ENCODE measurements at places on chromosomes 2 and 18.

DNA sequence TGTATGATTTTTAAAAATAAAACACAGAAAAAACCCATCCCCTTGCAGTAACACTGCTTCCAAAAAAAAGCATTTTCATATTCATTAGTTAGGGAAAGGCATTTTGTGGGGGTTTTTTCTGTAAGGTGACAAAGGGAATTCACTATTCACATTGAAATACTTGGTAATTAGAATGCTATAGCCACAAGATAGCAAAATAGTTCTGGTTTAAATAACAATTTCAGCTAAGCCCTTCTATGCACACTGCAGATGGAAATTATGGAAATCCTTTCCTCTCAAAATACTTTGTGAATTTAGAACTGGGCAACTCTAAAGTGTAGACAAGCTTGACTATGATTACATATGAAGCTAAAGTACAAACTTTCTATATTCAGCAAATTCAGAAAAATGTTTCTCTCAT is 102.1 kb upstream of the CHRNA1 start:
- DNase-seq: no peak
- no peak overlapping the region for H3K27ac ChIP-seq
- H3K27me3 ChIP-seq: no peaks in the 10 kb centered on the region
- no peaks in the 10 kb centered on the region for H3K4me1 ChIP-seq
- H3K36me3 ChIP-seq: no peaks in the 10 kb centered on the region

DNA sequence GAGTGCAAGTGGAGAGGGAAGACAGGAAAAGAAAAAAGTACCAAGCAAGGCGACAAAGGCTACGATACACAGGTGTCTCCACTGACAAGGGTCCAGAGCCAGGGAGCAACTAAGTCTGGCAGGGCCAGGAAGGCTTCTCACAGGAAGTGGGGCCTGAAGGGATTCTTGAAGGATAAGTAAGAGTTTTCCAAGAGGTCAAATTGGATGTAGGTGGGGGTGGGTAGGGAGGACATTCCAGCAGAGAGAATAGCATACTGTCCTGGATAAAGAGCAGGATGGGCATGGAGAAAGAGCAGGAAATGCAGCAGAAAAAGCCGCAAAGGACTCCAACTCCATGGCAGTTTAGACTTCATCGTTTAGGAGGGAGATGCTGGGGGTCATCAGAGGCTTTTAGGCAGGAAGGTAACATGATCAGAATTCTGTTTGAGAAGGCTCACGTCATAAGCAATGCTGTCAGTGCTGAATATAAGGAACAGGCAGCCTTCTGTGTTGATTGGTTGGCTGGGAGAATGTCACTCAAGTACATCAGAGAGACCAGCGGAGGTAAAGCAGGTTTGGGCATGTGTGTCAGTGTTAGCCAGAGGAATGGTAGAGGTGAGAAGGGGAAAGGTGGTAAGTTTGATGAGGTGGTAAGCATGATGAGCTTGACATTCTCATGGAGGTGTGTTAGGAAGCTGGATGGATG is 35.1 kb downstream of the ARHGAP25 start:
- no peaks in the 10 kb centered on the region for H3K27me3 ChIP-seq
- no peaks in the 10 kb centered on the region for H3K36me3 ChIP-seq
- H3K4me3 ChIP-seq: no peak overlapping the region
- H3K27ac ChIP-seq: peak overlapping the region; percentile 72
- H3K4me1 ChIP-seq: peaks cover 5% of the 10 kb centered on the region

- H3K4me1 ChIP-seq: no peaks in the 10 kb centered on the region
- no peak for DNase-seq
- no peak overlapping the region for H3K27ac ChIP-seq
- H3K27me3 ChIP-seq: no peaks in the 10 kb centered on the region
- no peak overlapping the region for H3K4me3 ChIP-seq
- no peaks in the 10 kb centered on the region for H3K36me3 ChIP-seq
Measured at GRCh38 chr2:77488141-77488540, 34.0 kb downstream of the LRRTM4 start.

DNA sequence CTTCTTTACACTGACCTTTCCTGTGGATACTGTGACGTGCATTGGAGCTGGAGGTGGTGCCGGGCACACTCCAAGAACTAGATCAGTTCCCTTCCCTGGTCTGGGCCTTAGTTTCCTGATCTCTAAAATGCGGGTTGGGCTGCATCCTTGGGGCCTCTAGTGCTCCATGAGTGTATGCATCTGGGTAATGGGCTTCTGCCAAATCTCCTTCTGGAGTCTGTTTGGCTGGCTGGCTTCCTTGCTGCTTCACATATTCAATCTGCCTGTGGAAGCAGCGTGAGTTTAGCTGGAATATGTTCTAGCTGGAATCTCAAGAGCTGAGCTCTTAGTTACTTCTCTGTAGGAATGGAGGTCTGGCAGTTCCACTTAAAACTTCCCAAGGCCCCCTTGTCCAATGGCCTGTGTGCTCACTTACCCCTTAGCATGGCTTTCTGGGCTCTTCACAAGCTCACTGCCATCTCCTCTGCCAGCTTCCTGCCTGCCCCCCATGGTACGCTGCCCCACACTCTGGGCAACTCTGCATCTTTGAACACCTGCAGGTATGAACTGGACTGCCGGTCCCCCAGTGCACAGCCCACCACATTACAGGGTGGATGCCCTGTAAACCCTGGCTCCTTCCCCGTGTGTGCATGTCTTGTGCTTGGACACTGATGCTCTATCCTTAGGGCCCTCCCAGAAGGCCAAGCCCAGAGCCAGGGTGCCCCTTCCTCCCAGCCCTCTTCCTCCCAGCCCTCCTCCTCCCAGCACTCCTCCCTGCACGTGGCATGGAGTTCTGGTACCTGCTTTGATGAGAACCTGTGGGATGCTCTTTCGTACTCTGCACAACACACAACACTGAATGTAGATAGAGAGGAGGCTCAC is 103.6 kb upstream of the SMAD2 start:
- no peaks in the 10 kb centered on the region for H3K36me3 ChIP-seq
- H3K4me1 ChIP-seq: peaks cover 19% of the 10 kb centered on the region
- DNase-seq: no peak

GRCh38 chr18:74905247-74905646 is 303.7 kb downstream of the PTGR3 start:
- no peak overlapping the region for H3K27ac ChIP-seq
- no peaks in the 10 kb centered on the region for H3K4me1 ChIP-seq
- H3K27me3 ChIP-seq: no peaks in the 10 kb centered on the region
- H3K4me3 ChIP-seq: no peak overlapping the region
- no peaks in the 10 kb centered on the region for H3K36me3 ChIP-seq

GRCh38 chr2:119377993-119378345 is 11.2 kb downstream of the DBI start:
- no peak for DNase-seq
- H3K27me3 ChIP-seq: no peaks in the 10 kb centered on the region
- H3K4me1 ChIP-seq: no peaks in the 10 kb centered on the region
- no peak overlapping the region for H3K4me3 ChIP-seq
- H3K27ac ChIP-seq: no peak overlapping the region

DNA sequence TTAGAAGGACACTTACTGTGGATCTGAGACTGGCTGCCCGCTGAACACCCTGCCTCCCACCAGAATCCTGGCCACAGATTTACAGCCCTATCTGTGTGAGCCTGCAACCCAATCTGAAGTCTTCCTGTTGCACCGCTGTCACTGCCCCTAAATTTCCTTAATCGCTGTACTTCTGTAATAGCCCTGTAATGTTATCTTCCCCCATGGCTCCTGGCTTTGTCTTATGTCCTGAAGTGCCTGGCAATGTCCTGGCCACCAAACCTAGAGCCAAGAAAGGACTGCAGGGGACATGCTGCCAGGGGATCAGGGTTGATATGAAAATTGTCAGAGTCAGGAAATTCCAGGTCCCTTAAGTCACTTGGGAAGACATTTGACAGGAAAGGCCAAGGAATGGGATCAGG is 52.7 kb downstream of the FHOD3 start:
- no peak overlapping the region for H3K4me3 ChIP-seq
- no peak overlapping the region for H3K27ac ChIP-seq
- H3K27me3 ChIP-seq: no peaks in the 10 kb centered on the region

- no peak for DNase-seq
- H3K36me3 ChIP-seq: peaks cover 20% of the 10 kb centered on the region
- H3K27ac ChIP-seq: no peak overlapping the region
- H3K4me3 ChIP-seq: no peak overlapping the region
- H3K27me3 ChIP-seq: no peaks in the 10 kb centered on the region
Measured at GRCh38 chr2:189660803-189661147, 484 bp upstream of the ASNSD1 start.

- no peaks in the 10 kb centered on the region for H3K36me3 ChIP-seq
- H3K27me3 ChIP-seq: no peaks in the 10 kb centered on the region
- peaks cover 67% of the 10 kb centered on the region for H3K4me1 ChIP-seq
- H3K27ac ChIP-seq: peak overlapping the region; percentile 37
Measured at GRCh38 chr2:74001781-74002504, 17.2 kb downstream of the TET3 start.

- H3K4me1 ChIP-seq: no peaks in the 10 kb centered on the region
- no peak overlapping the region for H3K27ac ChIP-seq
- H3K27me3 ChIP-seq: no peaks in the 10 kb centered on the region
- H3K4me3 ChIP-seq: no peak overlapping the region
Measured at GRCh38 chr2:140076164-140076563, 1296.0 kb upstream of the NXPH2 start.

DNA sequence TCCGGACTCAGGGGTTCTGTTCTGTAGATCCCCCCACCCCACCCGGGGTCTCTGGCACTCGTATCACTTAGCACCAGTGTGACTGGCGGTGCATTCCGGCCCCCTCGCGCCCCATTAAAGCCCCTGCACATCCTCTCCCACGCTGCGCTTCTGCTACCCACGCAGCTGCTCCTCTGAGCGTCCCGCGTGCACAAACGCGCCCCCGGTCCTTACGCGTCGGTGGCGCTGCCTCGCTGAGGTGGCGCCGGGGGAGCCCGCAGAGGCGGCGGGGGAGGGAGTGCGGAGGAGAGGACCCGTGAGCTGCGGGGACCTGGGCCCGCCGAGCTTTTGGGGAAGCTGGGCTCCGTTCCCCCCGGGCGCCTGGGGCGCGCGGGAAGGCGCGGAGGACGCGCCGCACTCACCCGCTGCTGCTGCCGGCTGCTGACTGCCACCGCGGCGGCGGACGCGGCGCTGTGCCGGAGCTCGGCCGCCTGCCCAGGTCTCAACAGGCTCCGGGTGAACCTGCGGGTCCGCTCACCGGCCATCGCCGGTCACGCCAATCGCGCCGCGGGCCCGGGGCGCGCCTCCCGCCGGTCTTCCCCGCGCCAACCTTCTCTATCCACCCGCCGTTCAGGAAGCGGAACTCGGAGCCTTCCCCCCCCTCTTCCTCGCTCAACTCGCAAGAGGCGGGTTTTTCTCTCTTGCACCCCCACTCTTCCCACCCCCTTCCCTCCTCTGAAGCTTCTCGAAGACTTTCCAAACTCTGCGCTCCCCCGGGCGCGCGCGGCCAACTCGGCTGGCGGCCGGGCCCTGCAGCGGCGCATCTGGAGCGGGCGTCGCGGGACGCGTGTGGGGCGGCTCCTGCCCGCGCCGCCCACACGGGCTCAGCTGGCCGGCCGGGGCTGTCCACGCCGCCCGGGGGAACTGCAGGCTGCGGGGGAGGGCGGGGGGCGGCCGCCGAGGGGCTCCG is at the start of gene DOCK10:
DOCK10 (minus strand) TSS at position 618 of the 949 bp plus-strand sequence; CDS start at position 524, 94 bp downstream.
- DNase-seq: peak; percentile 23
- H3K27me3 ChIP-seq: peaks cover 58% of the 10 kb centered on the region
- peak within 1 kb of the TSS; percentile 43 for H3K4me3 ChIP-seq
- H3K27ac ChIP-seq: no peak within 1 kb of the TSS
- no peaks in the 10 kb centered on the region for H3K36me3 ChIP-seq

Measured in heart right ventricle (tissue), 16 donors.